ENCODE measurements at places on chromosomes 12 and 14.

DNA sequence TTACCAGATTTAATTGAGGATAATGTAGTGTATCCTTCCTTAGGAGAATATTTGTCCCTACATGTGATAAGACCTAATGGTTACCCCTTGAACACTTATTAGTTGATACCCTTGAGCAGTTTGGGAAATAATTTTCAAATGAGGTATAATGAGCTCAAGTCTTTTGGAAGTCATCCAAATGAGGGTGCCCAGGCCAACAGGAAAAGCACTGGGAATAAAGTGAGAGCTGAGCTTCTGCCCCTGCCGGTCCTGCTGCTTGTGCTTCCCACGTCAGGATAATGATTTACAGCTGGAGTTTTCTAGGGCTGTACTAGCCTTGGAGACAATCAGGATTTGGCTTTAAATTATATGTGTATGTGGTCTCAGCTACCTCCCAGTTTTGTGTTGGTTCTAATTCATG is 178.8 kb upstream of the FRMD6 start:
- DNase-seq: no peak

DNA sequence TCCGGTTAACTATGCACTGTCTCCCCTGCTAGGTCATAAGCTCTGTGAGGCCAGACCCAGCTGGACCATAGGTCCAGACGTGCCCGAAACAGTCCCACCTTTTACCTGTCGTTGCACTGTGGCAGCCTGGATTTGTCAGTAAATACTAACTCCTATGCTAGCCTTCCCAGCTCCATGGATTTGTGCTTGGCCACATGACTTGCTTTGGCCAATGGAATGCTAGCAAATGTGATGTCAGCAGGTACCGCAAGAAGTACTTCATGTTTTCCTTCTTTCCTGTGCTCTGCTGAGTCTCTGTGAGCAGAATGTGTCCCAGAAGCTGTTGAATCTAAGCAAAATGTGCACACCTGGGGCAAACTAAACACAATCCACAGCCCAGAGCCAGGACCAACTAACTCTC is 157.2 kb downstream of the ANO2 start:
- no peak for DNase-seq

GRCh38 chr14:105839425-105840265 is 313.3 kb downstream of the TMEM121 start:
- DNase-seq: no peak

DNA sequence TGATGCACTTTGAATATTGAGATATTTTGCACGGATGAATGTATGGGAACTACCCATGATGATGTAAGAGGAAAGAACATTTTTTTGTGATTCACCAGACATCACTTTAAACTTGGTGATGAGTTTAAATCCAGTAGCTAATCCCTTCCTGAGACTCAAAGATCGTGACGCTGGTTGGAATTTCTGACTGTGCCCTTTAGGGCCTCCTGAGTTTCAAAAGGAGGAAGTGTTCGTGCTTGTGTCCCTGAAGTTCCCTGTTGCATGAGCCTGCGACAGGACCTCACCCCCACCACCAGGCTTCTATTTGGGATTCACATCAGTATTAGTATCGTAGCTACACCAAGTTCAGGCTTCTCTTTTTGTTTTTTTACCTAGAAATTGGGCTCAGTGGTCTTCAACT is 18.6 kb upstream of the RIN3 start:
- no peak for DNase-seq

DNA sequence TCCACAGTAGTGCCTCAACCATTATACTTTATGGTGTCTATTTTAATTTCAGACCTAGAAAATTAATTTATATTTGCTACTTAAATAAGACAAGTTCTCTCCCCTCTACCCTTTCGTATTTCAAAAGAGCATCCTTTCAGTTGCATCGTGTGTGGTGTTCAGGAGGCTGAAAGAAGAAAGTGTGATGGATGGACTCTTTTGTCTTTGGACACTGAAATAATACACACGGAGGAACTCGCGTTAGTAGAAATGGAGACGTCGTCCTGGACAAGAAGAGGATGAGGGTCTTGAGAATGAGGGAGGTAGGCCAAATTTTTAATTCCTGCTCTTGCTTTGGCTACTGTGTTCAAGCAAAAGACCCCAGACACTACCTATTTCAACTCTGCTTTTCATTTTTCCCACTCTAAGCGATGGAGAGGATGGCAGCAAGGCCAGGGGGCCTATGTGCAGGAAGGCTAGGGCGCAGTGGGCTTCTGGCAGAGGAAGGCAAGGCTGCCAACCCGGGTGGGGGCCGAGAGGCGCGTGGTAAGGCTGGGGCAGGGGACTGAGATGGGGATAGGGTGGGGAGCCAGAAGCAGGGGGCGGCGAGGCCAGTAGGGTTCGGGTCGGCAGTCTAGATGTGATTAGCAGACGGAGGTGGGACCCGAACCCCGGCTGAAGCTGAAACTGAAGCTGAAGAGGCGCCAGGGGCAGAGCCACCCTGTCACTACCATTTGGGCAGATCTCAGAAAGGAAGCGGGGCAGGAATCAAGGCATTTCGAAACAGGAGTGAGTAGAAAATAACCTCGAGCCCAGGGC is 722 bp downstream of the TMED8 start:
- DNase-seq: peak; percentile 43

- no peak for DNase-seq
Observed at GRCh38 chr14:38047195-38047902, 160.4 kb upstream of the SSTR1 start.

GRCh38 chr12:131851741-131852550 is 23.8 kb downstream of the MMP17 start:
- no peak for DNase-seq

GRCh38 chr12:104412681-104413080 is 44.1 kb upstream of the CHST11 start:
- DNase-seq: no peak

DNA sequence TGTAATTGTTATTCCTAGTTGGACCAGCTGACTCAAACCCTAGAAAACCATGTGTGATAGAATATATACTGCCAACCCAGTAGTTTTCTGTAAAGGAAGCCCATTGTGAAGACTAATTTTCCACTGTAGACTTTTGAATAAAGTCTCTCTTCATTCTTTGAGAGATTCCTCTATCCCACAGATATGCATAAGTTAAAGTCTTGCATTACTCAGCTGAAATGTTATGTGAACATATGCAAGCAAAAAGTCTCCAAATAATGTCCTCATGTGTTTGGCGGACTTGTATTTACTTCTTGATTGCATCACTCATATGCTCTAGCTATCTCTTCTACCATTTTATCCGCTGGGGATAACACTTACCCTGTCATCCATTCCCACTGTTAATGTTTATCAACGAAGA is 35.1 kb upstream of the OTOGL start:
- DNase-seq: no peak

- DNase-seq: no peak
Observed at GRCh38 chr12:73460212-73460611, 1077.4 kb upstream of the ATXN7L3B start.

- no peak for DNase-seq
Observed at GRCh38 chr12:1805441-1806081, 14.8 kb upstream of the LRTM2 start.

- DNase-seq: no peak
Observed at GRCh38 chr12:71562676-71563595, 100.7 kb downstream of the ZFC3H1 start.

DNA sequence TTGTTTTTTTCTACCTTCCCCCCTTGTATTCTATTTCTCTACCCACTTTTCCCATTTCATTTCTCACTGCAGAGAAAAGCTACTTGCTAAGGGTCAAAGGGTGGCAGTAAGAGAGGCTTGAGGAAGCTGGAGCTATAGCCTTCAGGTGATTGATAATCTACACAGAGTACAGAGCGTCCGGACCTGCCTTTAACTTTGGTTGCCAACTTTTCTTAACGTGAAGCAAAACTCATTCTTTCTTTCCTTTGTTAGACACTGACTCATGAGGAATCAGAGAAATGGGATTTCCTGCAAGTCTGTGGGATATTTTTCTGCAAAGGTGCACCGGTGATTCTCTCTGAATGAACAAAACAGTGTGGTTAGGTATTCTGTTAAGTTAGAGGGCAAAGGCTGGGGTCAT is 133.3 kb downstream of the RMST start:
- DNase-seq: no peak

GRCh38 chr14:50932156-50932555 is 12.1 kb downstream of the PYGL start:
- DNase-seq: no peak

- no peak for DNase-seq
Observed at GRCh38 chr12:115010324-115010995, 326.5 kb upstream of the TBX3 start.

GRCh38 chr12:9372202-9372601 is 164.0 kb upstream of the PZP start:
- no peak for DNase-seq

DNA sequence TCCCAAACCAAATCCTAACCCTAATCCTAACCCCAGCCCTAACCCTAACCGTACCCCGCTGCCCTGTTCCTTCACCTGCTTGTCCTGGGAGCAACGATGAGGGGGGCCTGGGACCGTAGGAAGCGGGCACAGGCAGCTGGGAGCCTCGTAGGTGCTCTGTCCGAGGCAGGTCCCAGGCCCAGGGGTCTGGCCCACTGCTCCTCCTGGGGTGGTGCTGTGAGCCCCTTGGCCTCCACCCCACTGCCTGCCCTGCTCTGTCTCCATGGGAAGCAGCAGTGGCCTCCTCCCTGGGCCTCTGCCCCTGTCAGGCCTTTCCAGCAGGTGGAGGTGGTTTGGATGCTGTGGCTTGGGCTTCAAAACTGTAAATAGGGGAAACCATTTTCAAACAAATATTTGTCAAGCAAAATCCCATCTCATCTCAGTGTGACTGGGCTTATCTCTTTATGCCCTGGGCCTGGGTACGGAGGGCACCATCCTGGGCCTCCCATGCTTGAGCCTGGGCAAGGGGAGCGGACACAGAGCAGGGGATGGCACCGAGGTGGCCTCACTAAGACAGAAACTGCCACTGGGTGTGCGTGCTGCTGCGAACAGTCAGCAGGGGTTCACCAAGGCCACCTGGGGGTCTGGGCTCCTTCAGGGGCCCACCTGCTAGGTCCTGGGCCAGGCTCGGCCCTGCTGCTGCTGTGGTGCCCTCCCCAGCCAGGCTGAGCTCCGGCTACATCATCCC is 3.7 kb upstream of the BEGAIN start:
- DNase-seq: no peak

GRCh38 chr14:101380940-101381339 is 180.4 kb upstream of the DIO3 start:
- no peak for DNase-seq

DNA sequence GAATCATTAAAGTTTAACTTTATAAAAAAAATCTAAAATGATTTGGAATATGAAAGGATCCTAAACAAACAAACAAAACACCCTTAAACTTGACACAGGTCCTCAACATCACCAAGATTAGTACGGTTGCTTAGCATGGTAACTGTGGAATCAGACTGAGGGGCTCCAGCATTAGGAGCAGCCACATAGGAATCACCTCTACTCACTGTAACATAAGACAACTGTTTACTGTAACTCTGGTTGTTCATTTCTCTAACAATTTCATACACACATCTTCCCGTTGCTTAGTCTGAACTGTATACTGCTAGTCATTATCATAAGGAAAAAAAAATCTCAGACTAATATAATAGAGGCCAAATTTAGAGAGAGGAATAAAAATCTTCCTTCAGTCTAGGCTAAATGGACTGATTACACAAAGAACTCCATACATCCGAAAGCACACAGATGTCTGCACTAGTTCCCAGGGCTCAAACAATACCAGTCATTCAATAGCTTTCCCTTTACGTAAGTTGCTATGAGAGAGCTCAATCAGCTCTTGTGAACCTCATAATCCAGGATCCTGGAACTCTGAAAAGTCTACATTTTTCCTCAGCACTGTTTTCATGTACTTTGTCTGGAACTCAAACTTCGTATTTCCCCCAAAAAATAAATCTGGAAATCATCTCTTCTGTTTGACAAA is 26.0 kb downstream of the LRP6 start:
- no peak for DNase-seq

GRCh38 chr14:98085751-98086150 is 1186.2 kb downstream of the BCL11B start:
- no peak for DNase-seq

- no peak for DNase-seq
Observed at GRCh38 chr14:24122898-24123297, 7.6 kb upstream of the FITM1 start.

- no peak for DNase-seq
Observed at GRCh38 chr12:90618586-90618985, 336.4 kb downstream of the CCER1 start.

- no peak for DNase-seq
Observed at GRCh38 chr14:41280745-41281144, 325.9 kb upstream of the LRFN5 start.

DNA sequence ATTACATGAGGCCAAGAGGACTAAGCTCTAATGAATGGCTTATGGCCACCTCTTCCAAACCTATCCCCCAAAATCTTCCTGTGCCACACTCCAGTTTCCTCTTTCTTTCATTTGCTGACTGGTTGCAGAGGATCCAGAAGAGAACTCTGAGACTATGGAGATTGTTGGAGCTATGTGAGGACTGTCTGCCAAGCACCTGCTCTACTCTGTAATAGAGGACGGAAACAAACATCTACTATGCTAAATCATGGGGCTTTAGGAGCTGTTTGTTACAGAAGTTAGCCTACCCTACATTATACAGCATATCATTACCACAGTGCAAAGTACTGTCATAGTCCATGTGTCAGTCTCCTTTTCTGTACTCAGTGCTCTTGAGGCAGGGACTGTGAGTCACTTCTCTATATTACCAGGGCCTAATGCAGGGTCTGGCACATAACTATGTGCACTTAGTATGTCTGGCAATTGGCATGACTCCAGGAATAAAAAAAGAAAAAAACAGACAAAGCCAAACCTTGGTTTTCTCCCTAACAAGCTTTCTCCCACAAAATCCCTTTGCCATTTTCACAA is 95.1 kb downstream of the RPAP3 start:
- no peak for DNase-seq

DNA sequence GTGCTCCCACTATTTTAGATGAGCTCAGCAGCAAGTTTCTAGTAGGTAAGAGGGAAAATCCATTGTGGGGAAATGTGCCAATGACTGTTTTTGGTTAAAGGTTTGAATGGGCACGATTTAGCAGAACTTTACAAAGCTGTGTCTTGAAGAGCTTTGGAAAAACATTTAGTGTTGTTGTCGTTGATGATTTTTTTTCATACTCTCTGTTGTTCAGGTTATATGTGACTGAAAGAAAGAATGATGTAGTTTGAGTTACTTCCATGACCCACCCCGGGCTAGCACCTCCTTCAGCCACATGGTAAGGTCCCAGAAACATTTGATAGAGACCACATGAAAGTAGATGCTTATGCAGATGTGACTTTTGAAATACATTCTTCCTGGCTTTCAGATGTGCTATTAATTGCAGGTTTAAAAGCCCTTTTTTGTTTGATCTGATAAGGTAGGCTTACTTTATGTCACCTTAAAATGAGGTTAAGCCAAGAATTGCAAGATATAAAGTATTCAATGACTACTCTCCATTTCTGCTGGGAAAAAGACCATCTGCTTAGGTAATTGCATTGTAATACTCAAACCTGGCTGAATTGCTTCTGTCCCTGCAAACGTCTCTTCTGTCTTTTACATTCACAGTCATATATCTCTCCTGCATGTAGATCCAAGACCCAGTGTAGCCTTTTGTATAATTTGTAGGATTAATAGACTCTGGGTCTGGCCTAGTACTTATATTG is 250.6 kb downstream of the RGS6 start:
- DNase-seq: no peak

- no peak for DNase-seq
Observed at GRCh38 chr14:84688297-84689025, 841.5 kb upstream of the FLRT2 start.

- DNase-seq: no peak
Observed at GRCh38 chr14:71049435-71050133, 142.3 kb downstream of the PCNX1 start.
